ENCODE measurements at places on chromosomes 11 and 22. TPM values are rescaled to one million over a fixed set of nuclear protein-coding genes. Genes with fewer than 3 reads are reported as not detected.

GRCh38 chr11:4087551-4087950, 7.0 kb upstream of the RRM1 start:
- H3K27me3 ChIP-seq, result no peaks in the 10 kb centered on the region
- H3K4me3 ChIP-seq, result no peak overlapping the region
- no peak for DNase-seq

GRCh38 chr22:36359470-36359996, 28.2 kb downstream of the MYH9 start:
- peaks cover 72% of the 10 kb centered on the region for H3K4me1 ChIP-seq
- no peak for DNase-seq
- H3K27ac ChIP-seq, result peak overlapping the region; percentile 84
- H3K36me3 ChIP-seq, result no peaks in the 10 kb centered on the region

DNA sequence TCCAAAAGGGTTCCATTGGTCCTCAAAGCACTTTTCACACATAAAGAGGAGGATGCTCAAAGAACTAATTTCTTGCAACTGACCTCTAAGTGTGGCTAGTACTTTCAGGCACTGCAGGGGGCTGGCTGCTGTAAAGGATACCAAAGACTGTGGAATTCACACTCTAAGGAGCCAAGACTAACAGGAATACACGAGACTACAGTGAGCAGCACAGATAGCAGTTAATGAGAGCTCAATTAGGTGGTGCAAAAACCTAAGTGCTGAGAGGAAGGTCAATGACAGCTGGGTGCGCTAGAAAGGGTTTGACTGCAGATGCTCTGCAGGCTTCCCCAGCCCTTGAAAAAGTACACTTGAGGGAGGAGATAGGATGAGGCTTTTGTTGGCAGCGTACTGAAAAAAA, 124.3 kb upstream of the NTM start:
- H3K36me3 ChIP-seq, result no peaks in the 10 kb centered on the region
- no peak overlapping the region for H3K4me3 ChIP-seq
- H3K27me3 ChIP-seq, result no peaks in the 10 kb centered on the region

DNA sequence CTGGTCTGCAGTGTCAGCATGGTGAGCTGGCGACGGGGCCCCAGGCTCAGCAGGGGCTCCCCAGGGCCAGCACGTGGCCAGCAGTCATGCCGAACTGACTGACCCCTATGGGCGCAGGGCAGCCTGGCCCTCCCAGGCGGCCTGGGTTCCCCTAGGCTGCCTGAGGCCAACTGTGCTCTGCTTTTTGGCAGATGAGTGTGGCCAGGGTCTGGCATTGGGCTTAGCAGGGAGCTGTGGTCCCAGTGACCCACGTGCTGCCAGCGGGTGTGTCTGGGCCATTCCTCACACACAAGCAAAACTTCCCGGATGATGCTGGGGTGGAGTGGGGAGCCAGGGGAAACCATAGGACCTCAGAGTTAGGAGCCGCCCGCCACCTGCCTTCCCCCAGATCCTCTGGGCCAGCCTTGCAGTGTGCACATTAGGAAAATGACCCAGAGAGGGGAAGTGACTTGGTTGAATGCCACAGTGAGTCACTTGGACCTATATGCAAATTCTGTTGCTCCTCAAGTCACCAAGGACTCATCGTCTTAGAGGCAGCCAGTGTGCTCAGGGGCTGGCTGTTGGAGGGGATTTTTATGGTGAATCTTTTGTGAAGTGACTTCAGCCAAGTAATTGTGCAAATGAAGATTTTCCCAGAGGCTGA, 6.5 kb downstream of the ADORA2A start:
- H3K4me3 ChIP-seq, result no peak overlapping the region
- peaks cover 52% of the 10 kb centered on the region for H3K4me1 ChIP-seq
- no peaks in the 10 kb centered on the region for H3K27me3 ChIP-seq
- peak overlapping the region; percentile 24 for H3K27ac ChIP-seq
- H3K36me3 ChIP-seq, result no peaks in the 10 kb centered on the region

Gene POU2AF2
- not detected for total RNA-seq

Gene OR56A3
- total RNA-seq, result not detected

Gene DEFB131B
- not detected for total RNA-seq

Gene MYO7A
- total RNA-seq, result 10.7 TPM

DNA sequence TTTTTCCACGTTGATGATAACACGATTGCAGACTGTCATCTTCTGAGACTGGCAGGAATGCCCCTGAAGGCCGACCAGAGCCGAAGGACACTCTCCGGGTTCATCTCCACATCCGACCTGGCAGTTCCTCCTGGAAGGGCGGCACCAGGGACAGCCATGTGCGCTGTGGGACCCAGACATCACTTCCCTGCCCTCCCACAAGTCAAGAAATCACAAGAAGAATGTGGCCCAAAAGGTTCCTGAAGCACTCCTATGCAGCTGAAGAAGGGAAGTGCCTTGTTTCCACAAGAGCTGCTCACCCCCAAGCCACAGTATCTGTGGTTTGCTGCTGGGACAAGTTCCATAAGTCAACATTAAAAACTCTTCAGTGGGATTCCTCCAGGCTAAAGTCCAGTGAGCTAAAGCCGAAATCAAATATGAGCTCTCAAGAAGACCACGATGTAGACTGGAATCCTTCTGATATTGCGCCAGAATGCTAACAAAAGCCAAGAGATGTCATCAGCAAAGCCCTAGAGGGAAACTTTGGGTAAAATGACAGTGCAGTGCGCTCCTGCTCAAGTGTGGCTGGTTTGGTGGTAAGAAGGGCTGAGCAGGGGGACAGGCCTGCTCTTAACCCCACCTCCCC, 21.2 kb downstream of the PACSIN2 start:
- DNase-seq, result no peak
- peaks cover 16% of the 10 kb centered on the region for H3K4me1 ChIP-seq
- peak overlapping the region; percentile 37 for H3K27ac ChIP-seq
- no peak overlapping the region for H3K4me3 ChIP-seq

DNA sequence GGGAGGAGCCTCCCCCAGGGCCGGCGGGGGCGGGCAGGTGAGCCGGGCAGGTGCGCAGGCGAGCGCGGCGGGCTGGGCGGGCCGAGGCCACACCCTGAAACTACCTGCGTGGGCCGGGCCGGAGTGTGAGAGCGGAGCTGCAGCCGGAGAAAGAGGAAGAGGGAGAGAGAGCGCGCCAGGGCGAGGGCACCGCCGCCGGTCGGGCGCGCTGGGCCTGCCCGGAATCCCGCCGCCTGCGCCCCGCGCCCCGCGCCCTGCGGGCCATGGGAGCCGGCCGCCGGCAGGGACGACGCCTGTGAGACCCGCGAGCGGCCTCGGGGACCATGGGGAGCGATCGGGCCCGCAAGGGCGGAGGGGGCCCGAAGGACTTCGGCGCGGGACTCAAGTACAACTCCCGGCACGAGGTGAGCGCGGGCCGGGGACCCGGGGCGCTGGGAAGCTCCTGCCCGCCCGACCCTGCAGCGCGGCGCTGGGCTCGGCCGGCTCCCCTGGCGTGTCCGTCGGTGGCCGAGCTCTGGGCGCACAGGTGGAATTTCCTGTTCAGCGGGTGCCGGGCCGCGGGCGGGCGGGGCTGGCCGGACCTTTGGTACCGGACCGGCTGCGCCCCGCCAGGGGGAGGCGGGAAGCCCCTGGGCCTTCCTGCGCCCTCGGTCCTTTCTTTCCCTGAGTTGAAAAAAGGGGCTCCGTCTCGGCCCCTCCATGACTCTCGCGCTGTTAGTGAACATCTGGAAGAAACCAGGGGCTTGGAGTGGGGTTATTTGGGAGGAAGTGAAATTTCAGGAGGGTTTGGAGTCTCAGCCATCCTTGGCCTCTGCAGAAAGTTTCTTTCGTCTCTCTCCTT, at the start of gene ST14:
ST14 (plus strand) TSS at position 126 of the 841 bp plus-strand sequence; CDS start at position 324, 198 bp downstream.
- H3K36me3 ChIP-seq, result no peaks in the 10 kb centered on the region
- peaks cover 5% of the 10 kb centered on the region for H3K27me3 ChIP-seq
- H3K4me1 ChIP-seq, result peaks cover 29% of the 10 kb centered on the region
- peak within 1 kb of the TSS; percentile 76 for H3K27ac ChIP-seq

- no peak overlapping the region for H3K4me3 ChIP-seq
- no peak for DNase-seq
- no peak overlapping the region for H3K27ac ChIP-seq
- H3K36me3 ChIP-seq, result no peaks in the 10 kb centered on the region
These were observed 14.6 kb upstream of the CYP2D6 start for GRCh38 chr22:42145175-42145574.

- peaks cover 24% of the 10 kb centered on the region for H3K36me3 ChIP-seq
- no peak overlapping the region for H3K27ac ChIP-seq
- no peak for DNase-seq
- no peaks in the 10 kb centered on the region for H3K27me3 ChIP-seq
These were observed 38.1 kb upstream of the ST14 start for GRCh38 chr11:130121445-130121978.

DNA sequence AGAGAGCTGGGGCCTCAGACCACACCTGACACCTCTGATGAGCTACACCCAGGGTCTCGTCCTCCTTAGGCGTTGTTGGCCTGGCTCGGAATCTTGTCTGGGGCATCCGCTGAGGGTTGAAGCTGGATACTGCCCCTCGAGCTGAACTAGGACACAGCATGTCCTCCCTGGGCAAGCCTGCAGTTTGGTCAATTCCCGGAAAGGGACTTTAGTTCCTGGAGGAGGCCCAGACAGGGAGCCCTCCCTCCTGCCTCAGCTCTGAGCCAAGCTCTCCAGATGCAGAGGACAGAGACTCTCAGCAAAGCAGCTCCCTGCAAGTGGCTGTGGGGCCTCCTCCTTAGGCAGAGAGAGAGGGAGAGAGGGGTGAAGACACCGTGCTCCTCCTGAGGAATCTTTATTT, 4.9 kb downstream of the APOL3 start:
- peak overlapping the region; percentile 92 for H3K27ac ChIP-seq
- no peaks in the 10 kb centered on the region for H3K36me3 ChIP-seq
- H3K4me3 ChIP-seq, result no peak overlapping the region

DNA sequence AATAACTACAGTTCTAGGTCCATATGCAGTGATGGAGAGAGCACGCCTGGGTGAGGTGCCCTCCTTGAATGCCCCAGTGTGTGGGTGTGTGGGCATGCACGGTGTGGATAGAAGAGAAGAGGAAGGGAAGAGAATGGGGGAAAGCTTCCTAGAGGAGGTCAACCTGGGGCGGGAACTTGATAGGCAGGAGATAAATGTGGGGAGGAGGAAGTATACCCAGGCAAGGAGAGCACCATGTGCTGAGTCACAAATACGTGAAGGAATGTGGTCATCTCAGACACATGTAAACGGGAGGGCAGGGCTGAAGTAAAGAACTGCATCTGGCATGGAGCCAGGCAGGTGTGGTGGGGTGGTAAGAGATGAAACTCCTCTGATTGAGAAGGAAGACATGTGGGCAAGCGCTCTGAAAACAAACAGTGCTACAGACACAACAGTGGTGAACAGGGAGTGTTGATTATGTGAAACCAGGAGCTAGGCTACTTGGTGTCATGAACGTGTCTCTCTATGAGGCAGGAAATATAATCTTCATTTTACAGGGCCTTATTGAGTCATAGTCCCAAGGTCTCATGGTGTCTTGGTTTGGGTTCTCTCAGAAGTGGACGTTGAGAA, 61.5 kb upstream of the EED start:
- H3K4me3 ChIP-seq, result no peak overlapping the region
- DNase-seq, result no peak
- no peaks in the 10 kb centered on the region for H3K27me3 ChIP-seq
- H3K27ac ChIP-seq, result no peak overlapping the region
- no peaks in the 10 kb centered on the region for H3K4me1 ChIP-seq
- H3K36me3 ChIP-seq, result no peaks in the 10 kb centered on the region

- H3K4me1 ChIP-seq, result peaks cover 6% of the 10 kb centered on the region
- H3K27me3 ChIP-seq, result no peaks in the 10 kb centered on the region
- no peak for DNase-seq
- H3K27ac ChIP-seq, result no peak overlapping the region
These were observed 32.5 kb upstream of the SMTN start for GRCh38 chr22:31048570-31048969.

DNA sequence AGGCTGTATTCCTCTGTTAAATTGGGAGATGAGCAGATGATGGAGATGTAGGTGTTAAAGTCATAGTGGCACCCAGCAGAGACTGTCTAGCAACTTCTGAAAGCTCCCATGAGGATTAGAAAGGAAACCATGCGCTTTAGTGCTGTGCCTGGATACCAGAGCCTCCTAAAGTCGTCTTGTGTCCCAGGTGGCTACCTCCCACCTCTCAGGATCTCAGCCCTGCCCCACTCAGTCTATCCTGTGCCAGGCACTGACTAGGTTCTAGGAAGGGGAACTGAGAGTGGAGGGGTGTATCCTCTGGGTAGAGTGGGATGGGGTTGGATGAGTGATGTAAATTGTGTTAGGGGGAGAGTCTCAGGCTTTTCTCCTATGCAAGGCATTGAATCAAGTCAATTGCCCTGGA, 60.2 kb downstream of the KIAA1671 start:
- no peaks in the 10 kb centered on the region for H3K4me1 ChIP-seq
- no peak overlapping the region for H3K4me3 ChIP-seq
- H3K27me3 ChIP-seq, result no peaks in the 10 kb centered on the region
- no peaks in the 10 kb centered on the region for H3K36me3 ChIP-seq
- DNase-seq, result no peak

Gene RAB39A
- total RNA-seq, result 2.8 TPM

DNA sequence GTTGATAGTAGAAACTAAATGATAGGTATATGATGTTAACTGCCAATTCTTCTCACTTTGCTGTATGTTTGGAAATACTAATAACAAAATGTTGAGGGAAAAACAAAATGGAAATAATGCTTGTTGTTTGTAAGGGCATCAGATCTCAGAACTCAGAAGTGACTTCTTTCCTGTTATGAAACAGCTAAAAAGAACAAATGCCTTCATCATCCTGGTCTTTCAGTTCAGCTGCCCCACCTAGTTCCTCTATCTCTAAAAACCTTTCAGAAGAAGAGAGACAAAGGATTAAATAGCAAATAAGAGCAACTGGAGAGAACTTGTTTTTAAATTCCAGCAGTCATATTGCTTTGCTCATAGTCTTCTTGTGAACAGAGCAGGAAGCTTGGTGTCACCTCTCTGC, 345.3 kb upstream of the NCAM1 start:
- H3K27ac ChIP-seq, result no peak overlapping the region
- no peak overlapping the region for H3K4me3 ChIP-seq
- H3K36me3 ChIP-seq, result no peaks in the 10 kb centered on the region
- no peaks in the 10 kb centered on the region for H3K4me1 ChIP-seq

DNA sequence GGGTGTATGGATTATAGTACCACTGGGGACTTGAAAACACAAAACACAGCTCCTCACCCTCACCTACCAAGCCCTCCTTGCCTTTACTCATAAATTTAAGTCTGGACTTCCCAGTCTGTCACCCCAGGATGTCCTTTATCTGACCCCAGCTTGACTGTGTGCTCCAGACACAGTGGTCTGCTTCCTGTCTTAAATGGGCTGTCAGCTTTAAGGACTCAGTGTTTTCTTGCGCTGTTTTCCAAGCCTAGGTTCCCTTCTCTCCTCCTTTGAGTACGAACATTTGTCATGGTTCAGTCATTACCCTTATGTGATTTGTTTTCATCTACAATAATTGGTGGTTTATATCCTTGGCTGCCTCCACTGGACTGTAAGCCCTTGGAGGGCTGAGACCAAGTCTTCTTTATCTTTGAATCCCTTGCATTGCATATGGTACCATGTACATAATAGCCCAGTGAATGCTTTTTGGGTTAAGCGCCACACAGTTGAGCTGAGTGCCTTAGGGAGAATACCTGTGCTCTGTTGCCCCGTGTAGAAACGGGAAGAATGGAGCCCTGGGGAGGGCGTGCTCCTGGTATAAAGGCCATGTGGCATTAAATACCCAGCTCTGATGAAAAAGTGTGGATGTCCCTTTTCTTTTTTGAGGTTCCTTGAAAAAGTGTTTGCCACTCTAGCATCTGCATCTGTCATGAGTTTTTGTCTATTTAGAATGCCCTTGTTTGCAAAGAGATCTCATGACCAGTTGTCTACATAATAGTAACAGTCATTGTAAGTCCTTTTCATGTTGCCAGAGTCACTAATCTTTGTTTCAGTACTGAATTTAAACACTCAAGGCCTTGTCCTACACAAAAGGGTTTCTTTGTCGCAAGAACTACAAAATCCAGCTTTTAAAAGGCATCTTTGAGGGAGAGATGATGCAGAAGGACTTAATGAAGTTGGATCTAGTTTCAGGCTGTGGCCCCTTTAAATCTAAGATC, 14.0 kb downstream of the PANX1 start:
- no peaks in the 10 kb centered on the region for H3K36me3 ChIP-seq
- H3K27me3 ChIP-seq, result no peaks in the 10 kb centered on the region
- DNase-seq, result peak; percentile 54

Gene ARHGAP8
- 35.7 TPM for total RNA-seq
